CD4-positive, alpha-beta T cell treated with Interleukin-21 for 1 hour (primary cell): ENCODE measurements at places on chromosomes 7 and 10.

DNA sequence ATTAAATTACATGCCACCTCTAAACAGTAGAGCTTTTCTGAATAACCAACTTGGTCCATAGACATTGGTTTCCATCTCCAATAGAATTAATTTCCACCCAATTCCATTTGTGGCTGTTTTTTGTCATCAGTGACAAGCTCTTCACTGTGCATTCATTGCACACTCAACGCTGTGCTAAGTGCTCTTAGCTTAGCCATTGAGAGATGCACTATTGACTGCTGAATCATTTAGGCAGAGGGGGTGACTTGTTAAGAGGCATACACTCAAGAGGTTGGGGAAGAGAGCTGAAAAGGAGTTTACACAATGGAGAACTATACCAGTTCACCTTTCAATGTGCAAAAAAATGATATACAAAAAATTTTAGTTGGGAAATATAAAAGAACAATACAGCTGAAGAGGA lies 31.9 kb upstream of the CBLL1 start:
- no peak for DNase-seq

DNA sequence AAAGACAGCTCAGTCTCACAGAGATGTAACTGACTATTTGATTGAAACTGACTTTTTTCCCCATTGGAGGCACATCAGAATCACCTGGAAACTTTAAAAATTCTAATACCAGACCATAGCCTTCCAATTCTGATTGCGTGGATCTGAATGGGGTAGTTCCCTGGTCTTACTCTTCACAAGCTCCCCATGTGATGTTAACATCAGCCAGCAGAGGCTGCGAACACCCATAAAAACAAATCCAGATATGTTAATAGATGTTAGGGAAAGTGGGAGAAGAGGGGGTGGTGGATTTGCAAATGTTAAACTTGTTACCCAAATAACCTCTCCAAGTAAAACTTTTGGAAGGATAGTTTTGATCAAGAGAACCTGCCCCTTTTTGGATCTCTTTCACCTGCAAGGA lies 1133.4 kb downstream of the CNTNAP2 start:
- DNase-seq = no peak

DNA sequence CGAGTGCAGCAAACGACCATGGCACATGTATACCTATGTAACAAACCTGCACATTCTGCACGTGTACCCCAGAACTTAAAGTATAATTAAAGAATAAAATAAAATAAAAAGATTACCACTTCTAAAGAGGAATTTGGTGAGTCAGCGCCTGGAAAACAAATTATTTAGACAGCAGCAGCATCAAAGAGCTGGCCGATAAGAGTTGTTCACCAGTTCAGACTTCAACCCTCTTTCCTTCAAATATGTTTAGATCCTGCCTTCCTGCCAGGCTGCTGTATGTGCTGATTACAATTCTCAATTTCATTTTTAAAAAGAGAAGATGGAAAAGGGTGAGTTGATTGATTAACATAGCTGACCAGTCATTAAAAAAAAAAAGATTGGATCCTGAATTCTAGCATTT lies 672.0 kb upstream of the NRP1 start:
- no peak for DNase-seq

GRCh38 chr7:105267244-105267643 lies 121.5 kb downstream of the SRPK2 start:
- DNase-seq = peak; percentile 26

DNA sequence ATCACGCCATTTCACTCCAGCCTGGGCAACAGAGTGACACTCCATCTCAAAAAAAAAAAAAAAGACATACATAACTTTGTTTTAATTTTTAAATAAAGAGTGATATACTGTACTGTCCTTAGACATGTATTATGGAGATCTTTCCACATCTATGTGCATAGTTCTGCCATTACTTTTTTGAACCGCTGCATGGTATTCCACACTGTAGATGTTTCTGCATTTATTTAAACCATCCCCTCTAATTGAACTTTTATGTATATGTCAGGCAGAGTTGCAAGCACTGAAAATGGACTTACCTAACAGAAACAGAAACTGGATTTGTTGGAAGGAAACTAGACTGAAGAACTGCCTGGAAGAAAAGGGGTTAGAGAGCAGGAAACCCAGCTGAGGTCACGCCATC lies 8.5 kb upstream of the ARHGAP19 start:
- no peak for DNase-seq

GRCh38 chr7:102426268-102427018 lies 6.9 kb upstream of the ORAI2 start:
- DNase-seq = peak; percentile 78

DNA sequence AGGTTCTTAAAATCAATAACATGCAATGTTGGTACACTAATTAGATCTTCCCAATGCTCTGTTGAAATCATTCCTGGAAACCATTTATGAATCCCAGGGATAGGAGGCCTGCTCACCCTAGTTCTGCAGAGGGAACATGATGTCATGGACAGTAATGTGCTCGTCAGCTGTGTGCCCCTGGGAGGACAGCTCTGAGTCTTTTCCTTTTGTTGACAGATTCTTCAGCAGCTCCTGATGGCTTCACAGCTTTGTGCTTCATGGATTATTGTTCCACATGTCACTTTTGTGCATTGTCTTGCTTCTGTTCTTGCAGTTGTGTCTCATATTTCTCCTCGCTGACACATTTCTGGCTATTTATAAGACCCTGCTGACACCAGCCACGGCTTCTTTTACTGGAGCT lies 367.5 kb downstream of the CCSER2 start:
- DNase-seq = no peak

GRCh38 chr10:132407846-132408278 lies 10.9 kb downstream of the PWWP2B start:
- no peak for DNase-seq

DNA sequence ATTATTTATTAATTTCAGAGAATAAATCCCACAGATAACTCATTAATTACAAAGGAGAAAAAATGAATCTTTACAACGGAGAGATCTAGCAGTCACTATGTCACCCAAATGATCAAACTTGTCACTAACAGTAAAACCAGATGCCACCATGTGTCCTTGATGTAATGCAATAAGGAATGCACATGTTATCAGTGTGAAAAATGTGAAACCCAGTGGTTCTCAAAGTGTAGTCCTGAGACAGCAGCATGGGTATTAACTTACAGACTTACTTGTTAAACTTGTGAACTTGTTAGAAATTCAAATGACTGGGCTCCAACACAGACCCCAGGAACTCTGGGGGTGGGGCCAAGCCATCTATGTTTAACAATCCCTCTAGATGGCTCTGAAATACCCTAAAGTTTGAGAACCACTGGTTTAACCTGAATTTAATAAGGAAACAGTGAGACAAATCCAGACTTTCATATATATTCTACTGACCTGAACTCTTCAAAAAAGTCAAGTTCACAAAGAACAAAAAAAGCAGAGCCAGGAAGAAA lies 77.4 kb downstream of the RNLS start:
- no peak for DNase-seq

GRCh38 chr10:130255777-130256176 lies 119.6 kb downstream of the GLRX3 start:
- no peak for DNase-seq

DNA sequence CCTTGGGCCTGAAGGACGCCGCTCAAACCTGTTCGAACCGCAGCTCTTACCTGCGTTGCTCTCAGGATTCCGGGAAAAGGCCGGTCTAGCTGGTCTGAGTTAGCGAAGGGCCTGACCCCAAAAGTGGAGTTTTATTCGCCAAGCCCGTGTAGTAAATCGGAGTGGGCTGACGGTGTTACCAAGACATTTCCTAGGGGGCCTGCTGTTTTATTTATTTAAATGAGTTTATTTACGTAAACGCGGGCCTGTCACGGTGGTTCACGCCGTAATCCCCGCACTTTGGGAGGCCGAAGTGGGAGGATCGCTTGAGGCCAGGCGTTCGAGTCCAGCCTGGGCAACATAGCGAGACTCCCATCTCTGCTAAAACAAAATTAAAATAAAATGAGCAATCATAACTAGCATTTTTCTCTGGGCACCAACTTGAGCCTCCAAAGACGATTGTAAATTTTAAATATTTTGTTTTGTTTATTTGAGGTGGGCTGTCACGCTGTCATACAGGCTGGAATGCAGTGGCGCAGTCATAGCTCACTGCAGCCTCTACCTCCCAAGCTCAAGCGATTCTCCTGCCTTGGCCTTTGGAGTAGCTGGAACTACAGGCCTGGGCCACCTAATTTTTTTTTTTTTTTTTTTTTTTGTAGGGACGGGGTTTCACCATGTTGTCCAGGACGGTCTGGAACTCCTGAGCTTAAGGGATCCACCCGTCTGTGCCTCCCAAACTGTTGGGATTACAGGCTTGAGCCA lies 903 bp downstream of the ZNF655 start:
- peak; percentile 50 for DNase-seq

DNA sequence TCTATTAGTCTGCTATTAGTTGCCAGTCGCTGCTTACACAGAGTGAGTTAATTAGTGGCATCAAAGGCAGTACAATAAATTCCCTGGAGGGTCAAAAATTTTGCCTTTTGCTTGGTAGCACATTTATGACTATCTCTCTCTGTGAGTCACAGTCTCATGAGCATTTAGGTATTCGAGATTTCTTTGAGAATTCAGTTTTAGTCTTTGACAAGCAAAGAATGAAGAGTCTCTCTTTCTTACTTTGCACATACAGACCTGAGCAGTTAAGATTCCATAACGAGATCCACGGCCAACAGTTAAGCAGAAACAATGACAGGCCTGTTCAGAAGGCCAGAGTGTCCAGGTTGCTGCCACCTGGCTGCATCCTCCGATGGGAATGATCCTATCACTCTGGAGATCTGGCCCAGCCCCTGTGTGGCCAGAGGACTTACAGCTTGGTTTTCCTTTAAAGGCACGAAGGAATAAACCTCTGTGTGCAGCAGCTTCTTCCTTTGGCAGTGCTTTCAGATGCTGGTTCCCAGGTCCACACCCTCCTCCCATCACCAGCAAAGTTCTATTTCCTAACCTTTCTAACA lies 80.6 kb downstream of the GLI3 start:
- no peak for DNase-seq

GRCh38 chr10:131786756-131787605 lies 113.8 kb upstream of the PPP2R2D start:
- DNase-seq = peak; percentile 23

DNA sequence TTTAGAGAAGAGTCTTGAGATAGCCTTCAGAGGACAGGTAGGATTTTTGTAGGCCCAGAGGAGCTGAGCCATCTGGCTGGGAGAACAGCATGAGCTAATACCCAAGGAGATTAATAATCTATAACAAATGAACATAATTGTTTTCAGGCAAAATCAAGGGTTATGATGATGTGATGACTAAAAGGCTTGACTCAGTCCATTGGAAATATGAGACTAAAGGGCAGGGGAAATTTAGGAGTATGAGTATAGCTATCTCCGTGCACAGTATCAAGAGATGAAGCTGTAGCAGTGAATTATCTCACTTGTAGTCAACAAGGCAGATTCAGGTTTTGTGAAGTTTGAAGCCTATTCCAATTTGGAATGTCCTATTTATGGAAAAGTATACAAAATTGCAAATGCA lies 40.1 kb downstream of the CSTF2T start:
- DNase-seq = no peak

GRCh38 chr7:4943297-4943696 lies 15.7 kb downstream of the MMD2 start:
- DNase-seq = no peak

GRCh38 chr10:77552252-77552651 lies 85.4 kb downstream of the KCNMA1 start:
- DNase-seq = no peak

GRCh38 chr7:46603780-46604179 lies 682.7 kb upstream of the IGFBP3 start:
- DNase-seq = no peak

GRCh38 chr7:75772081-75773077 lies at the start of gene CCL26:
CCL26 (minus strand) TSS chr7:75772211; CDS start chr7:75772176, 35 bp downstream.
- no peak for DNase-seq

DNA sequence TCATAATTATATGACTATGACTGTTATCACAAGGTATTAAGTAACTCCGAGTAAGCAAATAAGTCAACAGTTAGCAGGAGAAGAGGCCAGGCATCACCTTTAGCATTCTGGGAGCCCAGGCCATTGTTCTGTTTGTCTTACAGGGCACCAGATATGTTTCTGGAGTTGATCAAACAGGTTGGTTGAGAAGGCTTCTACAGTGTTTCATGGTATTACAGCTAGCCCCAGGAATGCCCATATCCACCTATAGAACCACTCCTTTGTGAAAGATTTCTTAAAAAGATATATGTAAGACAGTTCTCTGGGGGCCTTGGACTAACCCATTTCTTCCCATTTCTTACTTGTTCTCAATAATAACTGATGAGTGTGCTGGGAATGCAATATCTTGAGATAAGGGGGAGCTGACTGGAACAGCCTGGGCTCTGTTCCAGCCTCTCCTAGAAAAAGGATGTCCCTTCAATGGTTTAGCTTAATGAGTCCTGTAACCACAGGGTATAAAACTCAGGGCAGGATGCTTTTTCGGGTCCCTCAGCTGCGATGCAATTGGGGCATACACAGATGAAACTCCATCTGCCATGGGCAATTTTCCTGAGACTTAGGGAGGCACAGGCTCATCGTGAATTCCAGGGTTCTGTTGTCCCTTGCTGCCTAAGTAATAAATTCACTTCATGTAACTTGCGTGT lies 286.4 kb downstream of the BAMBI start:
- DNase-seq = no peak

DNA sequence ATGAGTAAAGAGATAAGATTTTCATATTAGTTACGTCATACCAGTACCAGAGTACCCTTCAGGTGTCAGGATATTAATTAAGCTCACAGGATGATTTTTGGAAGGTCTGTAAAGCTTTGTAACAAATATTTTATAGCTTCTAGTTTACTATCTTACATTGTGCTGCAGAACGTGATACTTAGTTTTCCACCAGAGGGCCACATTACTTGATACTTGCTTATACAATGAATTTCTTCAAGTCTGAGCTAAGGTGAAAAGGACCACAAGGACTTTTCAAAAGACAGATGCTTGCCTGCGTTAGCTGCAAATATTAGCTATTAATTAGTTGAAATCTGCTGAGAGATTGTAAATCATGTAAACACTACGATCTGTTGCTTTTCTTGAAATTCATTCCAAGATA lies 12.2 kb downstream of the FOXP2 start:
- DNase-seq = no peak

GRCh38 chr10:77111611-77112550 lies 525.7 kb downstream of the KCNMA1 start:
- DNase-seq = peak; percentile 14

GRCh38 chr7:150986099-150986512 lies 4.7 kb upstream of the NOS3 start:
- peak; percentile 61 for DNase-seq

GRCh38 chr10:4240608-4241197 lies 455.7 kb upstream of the KLF6 start:
- no peak for DNase-seq

- no peak for DNase-seq
These were observed 57.1 kb upstream of the TM9SF3 start for GRCh38 chr10:96643920-96644319.

GRCh38 chr10:74949034-74949832 lies 122.8 kb downstream of the KAT6B start:
- no peak for DNase-seq
